ENCODE measurements at places on chromosomes 6 and 20.

DNA sequence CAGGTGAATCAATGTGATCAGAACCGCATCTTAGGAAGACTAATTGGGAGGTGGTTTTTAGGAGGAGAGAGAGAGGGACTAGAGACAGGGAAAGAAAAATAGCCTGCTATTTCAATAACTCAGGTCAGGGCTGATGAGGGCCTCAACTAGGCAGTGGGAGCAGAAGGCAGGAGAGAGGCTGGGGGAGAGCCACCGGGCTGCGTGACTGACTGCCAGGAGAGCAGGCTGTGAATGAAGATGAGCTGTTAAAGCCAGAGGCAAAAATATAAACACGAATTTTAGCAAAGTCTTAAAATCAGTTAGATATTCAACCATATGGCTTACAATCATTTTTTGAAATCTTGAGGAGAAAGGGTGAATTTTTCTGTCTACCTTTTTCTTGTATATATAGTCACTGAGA, 149.6 kb downstream of the IPCEF1 start:
- DNase-seq, result no peak

DNA sequence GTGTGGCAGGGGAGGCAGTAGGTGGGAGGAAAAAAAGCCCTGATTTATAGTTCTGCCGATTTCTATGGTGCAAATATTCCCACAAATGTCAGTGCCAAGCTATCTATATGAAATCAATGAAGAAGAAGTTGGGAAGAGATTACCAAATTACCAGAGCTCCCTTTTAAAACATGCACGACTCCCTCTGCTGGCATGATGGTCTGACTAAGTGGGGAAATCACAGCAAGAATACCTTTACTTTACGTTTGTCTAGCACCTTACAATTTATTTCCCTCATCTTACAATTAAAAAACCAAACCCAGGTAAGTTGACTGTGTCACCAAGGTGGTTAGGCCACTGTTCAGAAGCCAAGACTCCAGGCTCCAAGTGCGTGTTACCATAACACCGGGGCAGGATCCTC, 55.6 kb downstream of the AGPAT4 start:
- no peak for DNase-seq

- peak; percentile 2 for DNase-seq
These were observed 331.8 kb upstream of the BTBD3 start for GRCh38 chr20:11585752-11586352.

GRCh38 chr20:7237251-7237650, 469.8 kb downstream of the BMP2 start:
- DNase-seq, result no peak

DNA sequence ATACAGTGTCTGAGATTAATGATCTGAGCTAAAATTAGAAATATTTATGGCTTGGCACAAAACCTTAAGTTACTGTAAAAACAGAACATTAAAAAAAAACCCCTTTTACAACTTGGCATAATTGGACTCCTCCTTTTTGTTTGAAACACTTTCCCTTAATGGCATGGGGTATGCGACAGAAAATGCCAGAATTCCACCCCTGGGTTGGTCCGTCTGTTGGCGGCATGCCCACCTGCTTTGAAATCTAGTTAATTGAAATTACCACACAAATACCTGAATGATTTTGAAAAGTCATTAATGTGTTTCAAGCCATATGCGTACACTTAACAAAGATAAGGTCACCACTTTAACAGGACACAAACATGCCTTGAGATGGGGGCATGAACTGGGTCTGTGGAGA, 175.1 kb upstream of the FOXQ1 start:
- DNase-seq, result no peak

GRCh38 chr6:34093854-34094430, 51.9 kb downstream of the GRM4 start:
- DNase-seq, result no peak
